ENCODE measurements at places on chromosomes 13 and 19.

- no peak for DNase-seq
These were observed 17.7 kb downstream of the PLEKHF1 start for GRCh38 chr19:29683009-29683408.

DNA sequence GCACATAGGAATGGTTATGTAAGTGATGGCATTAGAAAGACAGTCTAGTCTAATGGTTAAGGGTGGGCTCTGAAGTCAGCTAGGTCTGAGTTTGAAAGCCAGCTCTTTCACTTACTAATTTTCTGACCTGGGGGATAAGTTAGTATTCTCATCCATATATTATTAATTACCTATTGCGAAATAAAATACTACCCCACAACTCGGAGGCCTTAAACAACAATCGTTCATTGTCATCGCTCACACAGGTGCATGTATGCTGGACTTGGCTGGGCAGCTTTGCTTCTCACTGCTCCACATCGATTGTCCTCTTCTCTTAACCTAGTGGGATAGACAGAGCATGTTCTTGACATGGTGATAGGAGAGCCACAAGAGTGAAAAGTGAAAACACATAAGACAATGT is 54.7 kb downstream of the TNFSF11 start:
- no peak for DNase-seq

DNA sequence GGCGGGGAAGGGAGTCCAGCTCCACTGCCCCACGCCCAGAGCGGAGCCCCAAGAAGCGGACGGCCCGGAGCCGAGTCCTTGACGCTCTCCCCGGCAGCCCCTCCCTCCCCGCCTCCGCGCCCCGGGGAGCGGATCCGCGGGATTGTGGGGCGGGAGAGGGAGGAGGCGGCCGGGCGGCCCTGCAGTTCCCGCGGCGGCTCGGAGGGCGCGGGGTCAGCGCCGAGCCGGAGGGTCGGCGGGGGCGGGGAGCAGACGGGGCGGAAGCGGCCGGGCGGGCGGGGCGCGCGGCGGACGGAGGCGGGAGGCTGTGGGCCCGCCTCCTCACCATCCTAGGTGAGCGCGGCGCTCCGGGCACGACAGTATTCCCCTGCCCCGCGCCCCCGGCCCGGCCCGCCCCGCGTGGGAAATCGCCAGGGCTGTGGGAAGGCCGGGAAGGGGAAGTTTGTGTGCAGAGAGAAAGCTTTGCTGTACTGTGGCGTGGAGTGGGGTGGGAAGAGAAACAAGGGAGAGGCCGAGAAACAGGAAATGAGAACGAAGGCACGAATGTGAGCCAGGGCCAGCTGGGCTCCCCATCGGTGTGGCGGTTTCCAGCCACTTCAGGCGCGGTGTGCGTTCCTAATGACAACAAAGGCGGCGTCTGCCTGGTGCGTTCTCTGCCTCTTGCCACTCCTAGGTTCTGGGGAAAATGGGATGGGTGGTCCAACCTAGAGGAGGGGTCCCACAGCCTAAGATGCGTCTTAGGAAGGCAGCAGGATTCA is 1.3 kb upstream of the KLF12 start:
- peak; percentile 43 for DNase-seq

- no peak for DNase-seq
These were observed 34.4 kb upstream of the ZNF835 start for GRCh38 chr19:56705939-56706338.

GRCh38 chr13:112569821-112570220 is 18.1 kb downstream of the TUBGCP3 start:
- no peak for DNase-seq

- peak; percentile 81 for DNase-seq
These were observed 198.4 kb downstream of the COL4A1 start for GRCh38 chr13:110108348-110109139.

GRCh38 chr19:1279782-1280341 is 4.5 kb downstream of the FAM174C start:
- peak; percentile 45 for DNase-seq

DNA sequence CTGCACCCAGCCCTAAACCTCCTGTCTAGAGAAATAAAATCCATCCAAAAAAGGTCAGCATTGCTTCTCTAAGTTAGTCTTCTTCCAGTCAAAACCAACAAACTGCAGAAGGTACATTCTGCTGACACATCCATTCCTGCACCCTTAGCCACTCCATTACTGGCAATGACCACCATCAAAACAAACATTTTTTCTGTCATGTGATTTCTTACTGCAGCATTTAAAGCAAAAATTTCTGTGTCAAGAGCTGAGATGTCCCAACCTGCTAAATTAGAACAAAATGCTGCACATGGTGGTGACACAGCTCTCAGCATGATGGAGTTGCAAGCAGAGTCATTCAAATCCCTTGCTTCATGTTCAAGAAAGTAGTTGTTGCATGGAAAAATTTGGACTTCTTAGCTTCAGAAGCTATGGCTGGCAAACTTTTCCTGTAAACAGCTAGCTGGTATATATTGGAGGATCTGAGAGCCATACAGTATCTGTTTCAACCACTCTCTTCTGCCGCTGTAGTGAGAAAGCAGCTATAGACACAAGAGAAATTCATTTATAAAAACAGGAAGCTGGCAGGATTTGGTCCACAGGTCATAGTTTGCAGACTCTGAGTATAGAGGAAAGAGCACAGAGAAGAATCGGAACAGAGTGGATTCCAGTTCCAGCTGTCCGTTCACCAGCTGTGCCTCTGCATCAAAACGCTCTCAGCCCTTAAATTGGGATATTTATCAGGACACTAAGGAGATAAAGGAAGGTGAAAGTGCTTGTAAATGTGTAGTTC is 17.4 kb downstream of the RUBCNL start:
- DNase-seq = no peak

GRCh38 chr13:23289917-23290357 is 109.2 kb downstream of the SGCG start:
- DNase-seq = peak; percentile 11

GRCh38 chr13:48739386-48739964 is 85.7 kb downstream of the CYSLTR2 start:
- no peak for DNase-seq

DNA sequence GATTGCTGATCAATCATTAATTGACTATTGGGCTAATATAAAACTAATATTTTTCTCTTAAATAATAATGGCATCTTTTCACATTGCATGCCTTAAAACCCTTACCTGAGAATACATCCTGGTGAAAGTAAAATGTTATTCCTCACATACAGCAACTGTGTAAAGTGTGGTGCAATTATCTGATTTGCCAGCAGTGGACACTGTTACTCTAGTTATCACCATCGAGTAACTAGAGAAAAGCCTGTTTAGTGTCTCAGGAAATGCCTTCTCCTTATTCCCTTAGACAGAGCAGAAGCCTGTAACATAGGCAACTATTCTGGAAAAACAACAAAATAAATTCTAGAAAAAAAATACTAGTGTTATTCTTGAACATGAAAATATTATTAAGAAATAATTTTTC is 459.8 kb downstream of the FGF14 start:
- DNase-seq = peak; percentile 86

- no peak for DNase-seq
These were observed 450 bp downstream of the NDUFA11 start for GRCh38 chr19:5903056-5903623.

GRCh38 chr19:52679598-52679997 is 41.4 kb upstream of the ZNF83 start:
- no peak for DNase-seq

- no peak for DNase-seq
These were observed 8.8 kb downstream of the SAFB start for GRCh38 chr19:5631567-5632240.

- DNase-seq = no peak
These were observed at the start of gene SLC7A9 for GRCh38 chr19:32869369-32869965. SLC7A9 (minus strand) TSS chr19:32869767; CDS start chr19:32868534, 1,233 bp downstream.

GRCh38 chr13:32748305-32748704 is 162.1 kb downstream of the PDS5B start:
- DNase-seq = no peak

DNA sequence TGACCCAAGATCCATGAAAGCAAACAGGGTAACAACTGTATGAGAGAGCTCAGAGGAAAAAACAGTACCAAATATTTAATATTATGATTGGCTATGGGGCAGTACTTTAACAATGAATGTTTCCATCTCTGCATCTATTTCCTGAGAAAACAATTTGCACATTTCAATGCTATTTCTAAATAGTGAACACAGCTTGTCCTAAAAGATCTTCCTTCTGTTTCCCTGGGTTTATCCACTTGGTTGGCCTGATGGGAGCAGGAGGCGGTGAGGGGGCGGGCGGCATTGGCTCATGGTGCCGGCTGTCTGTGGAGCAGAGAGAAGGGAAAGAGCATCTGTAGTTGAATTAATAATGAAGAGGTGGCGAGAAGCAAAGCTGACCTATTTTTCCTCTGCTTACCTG is 291.4 kb downstream of the DCLK1 start:
- DNase-seq = no peak

GRCh38 chr19:13350072-13350471 is 156.2 kb downstream of the CACNA1A start:
- DNase-seq = no peak

- DNase-seq = no peak
These were observed 3.9 kb downstream of the TEX30 start for GRCh38 chr13:102769679-102770078.

- DNase-seq = no peak
These were observed 145.8 kb downstream of the KCNRG start for GRCh38 chr13:50161052-50161451.

GRCh38 chr13:32845952-32846950 is 170.0 kb upstream of the KL start:
- no peak for DNase-seq

DNA sequence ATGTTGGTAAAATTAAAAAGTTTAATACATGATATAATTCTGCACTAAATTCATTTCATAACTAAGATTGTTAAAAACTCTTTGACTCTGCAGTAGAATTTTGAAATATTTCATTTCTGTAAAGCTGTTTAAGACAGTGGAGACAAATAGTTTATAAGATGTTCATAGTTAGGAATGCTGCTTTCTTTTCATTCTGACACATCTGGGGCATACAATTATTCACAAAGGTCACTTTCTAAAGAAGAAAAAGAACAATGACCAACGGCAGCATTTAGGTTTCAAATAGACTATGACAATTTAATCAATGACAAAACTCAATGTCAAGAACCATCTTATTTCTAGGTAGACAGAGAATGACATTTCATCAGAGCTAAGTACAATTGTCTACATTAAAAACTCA is 1422.1 kb downstream of the PCDH9 start:
- DNase-seq = no peak

DNA sequence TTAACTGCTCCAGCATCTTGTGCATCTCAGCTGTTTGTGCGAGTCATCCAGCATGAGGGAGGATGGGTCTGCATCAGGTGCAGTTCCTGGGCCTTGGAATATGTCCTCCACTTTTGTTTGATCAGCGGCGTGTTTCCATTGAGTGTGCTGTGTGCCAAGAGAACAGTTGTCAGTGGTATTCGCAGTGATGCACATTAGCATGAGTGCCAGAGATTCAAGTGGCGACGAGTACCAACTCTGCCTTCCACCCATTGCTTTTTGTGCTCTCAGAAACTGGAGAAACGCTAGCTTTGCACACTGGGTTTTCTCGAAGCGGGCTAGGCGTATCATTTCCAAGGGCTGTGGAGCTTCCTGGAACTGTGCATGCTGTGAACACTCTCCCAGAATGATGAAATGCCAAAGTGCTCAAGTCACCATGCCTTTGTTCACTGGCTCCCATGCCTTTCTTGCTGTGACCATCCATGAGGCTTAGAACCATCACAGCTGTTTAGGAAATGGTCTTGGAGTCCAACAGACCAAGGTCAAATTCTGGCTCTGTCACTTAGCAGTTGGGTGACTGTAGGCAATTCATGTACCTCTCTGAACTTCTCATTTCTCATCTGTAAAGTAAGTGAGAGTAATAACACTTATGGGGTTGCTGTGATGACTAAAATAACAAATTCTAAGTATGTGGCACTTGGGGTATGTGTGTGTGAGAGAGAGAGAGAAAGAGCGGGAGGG is 18.4 kb downstream of the LRCH1 start:
- DNase-seq = peak; percentile 59

GRCh38 chr19:9161427-9161826 is 17.4 kb upstream of the OR7D2 start:
- no peak for DNase-seq

DNA sequence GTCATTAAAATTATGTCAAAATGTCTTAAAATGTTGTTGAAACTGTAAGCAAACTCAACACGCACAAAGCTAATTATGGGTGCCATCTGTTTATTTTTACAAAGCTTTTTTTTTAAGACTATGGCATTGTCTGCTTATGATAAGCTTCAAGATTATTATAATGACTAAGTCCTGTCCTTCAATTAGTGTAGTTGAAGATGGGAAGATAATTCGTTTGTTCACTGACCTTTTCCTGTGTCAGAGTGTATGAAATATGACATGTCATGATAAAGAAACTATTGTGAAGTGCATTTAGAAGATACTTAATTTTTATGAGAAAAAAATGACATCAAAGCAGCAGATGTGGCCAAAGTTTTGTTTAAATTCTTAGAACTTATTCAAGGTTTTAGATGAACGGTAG is 211.3 kb downstream of the PCCA start:
- DNase-seq = no peak

DNA sequence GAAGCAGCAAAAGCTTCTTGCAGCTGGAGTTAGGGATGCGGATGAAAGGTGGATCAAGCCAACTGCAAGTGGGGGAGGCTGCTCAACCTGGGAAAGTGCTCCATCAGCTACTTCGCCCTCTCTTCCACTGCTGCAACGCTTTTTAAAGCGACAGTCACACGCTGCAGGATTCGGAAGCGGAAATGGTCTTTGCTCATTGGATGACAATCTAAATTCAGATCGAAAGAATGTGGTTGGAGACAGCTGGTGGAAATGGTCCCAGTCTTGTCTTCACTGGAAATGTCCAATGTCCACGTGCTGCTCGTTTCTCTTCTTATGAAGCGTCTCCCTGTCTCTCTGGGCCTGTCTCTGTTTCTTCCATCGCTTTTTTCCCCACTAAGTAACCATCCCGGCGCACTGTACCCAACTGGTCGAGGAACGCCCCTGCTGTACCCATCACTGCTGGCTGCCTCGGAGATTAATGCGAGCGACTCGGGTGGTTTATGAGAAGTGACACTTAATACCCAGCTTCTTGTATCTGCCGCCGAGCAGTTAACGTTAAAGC is 2.1 kb upstream of the FGF9 start:
- DNase-seq = peak; percentile 52

- DNase-seq = no peak
These were observed 1.4 kb downstream of the GRIN3B start for GRCh38 chr19:1001538-1002166.

DNA sequence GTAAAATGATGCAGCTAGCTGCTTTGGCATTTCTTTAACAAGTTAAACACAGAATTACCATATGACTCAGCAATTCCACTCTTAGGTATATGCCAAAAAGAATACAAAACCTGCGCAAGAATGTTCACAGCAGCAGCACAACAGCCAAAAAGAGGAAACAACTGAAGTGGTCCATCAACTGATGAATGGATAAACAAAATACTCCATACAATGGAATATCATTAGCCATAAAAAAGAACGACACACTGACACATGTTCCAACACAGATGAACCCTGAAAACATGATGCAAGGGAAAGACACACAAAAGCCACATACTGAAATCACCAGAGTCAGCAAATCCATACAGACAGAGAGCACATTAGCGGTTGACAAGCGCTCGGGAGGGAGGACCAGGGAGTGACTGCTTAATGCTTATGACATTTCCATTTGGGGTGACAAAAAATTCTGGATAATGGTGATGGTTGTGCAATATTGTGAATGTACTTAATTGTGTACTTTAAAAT is 3.0 kb downstream of the PCID2 start:
- DNase-seq = no peak

GRCh38 chr19:11612816-11613511 is 15.7 kb downstream of the ZNF627 start:
- DNase-seq = no peak

- DNase-seq = no peak
These were observed 93.5 kb downstream of the ZDHHC20 start for GRCh38 chr13:21365574-21365973.

- no peak for DNase-seq
These were observed 25.7 kb downstream of the CAB39L start for GRCh38 chr13:49418206-49418605.
